ENCODE measurements at places on chromosomes 12 and 14. TPM values are rescaled to one million over a fixed set of nuclear protein-coding genes. Genes with fewer than 3 reads are reported as not detected.
A peak's percentile ranks its signal among the peaks of the same experiment; 100 is the strongest.

- H3K4me3 ChIP-seq: peak overlapping the region; percentile 61
- no peak for DNase-seq
- no peaks in the 10 kb centered on the region for H3K36me3 ChIP-seq
- peaks cover 26% of the 10 kb centered on the region for H3K4me1 ChIP-seq
- H3K27ac ChIP-seq: peak overlapping the region; percentile 83
- H3K27me3 ChIP-seq: no peaks in the 10 kb centered on the region
These were observed 1.1 kb downstream of the SP1 start for GRCh38 chr12:53380794-53381730.

Gene EML5
- total RNA-seq: 0.10 TPM

GRCh38 chr14:105267820-105268548 lies 19.7 kb downstream of the BTBD6 start:
- DNase-seq: no peak
- H3K27me3 ChIP-seq: no peaks in the 10 kb centered on the region
- H3K4me1 ChIP-seq: no peaks in the 10 kb centered on the region
- no peaks in the 10 kb centered on the region for H3K36me3 ChIP-seq
- no peak overlapping the region for H3K27ac ChIP-seq
- no peak overlapping the region for H3K4me3 ChIP-seq

DNA sequence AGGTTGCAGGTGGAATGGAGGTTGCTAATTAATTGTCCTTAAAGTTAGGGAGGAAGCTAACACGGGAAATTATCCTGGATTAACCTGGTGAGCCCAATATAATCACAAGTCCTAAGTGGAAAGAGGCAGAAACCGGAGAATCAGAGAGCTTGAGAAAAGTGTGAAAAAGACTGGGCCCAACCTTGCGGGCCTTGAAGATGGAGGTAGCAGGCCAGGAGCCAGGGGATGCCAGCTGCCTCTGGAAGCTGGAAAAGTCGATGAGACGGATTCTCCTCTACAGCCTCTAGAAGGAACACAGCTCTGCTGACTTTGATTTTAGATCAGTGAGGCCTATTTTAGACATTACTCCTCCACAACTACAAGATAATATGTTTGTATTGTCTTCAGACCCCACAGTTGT lies 2.1 kb downstream of the SDR9C7 start:
- H3K4me1 ChIP-seq: no peaks in the 10 kb centered on the region
- H3K27me3 ChIP-seq: no peaks in the 10 kb centered on the region
- no peak overlapping the region for H3K4me3 ChIP-seq
- DNase-seq: no peak

Gene TCL1B
- total RNA-seq: not detected

- H3K27me3 ChIP-seq: no peaks in the 10 kb centered on the region
- H3K4me3 ChIP-seq: no peak overlapping the region
- no peak overlapping the region for H3K27ac ChIP-seq
- H3K36me3 ChIP-seq: no peaks in the 10 kb centered on the region
These were observed 323.5 kb upstream of the PDE3A start for GRCh38 chr12:20044846-20045245.

Gene RTL1
- total RNA-seq: not detected

GRCh38 chr12:89180496-89180895 lies 171.8 kb downstream of the DUSP6 start:
- no peak for DNase-seq
- H3K4me1 ChIP-seq: no peaks in the 10 kb centered on the region
- H3K27ac ChIP-seq: no peak overlapping the region
- no peaks in the 10 kb centered on the region for H3K27me3 ChIP-seq

Gene MYO1H
- not detected for total RNA-seq

GRCh38 chr12:618605-619004 lies 44.6 kb downstream of the NINJ2 start:
- H3K36me3 ChIP-seq: no peaks in the 10 kb centered on the region
- H3K4me1 ChIP-seq: peaks cover 20% of the 10 kb centered on the region
- no peak for DNase-seq

DNA sequence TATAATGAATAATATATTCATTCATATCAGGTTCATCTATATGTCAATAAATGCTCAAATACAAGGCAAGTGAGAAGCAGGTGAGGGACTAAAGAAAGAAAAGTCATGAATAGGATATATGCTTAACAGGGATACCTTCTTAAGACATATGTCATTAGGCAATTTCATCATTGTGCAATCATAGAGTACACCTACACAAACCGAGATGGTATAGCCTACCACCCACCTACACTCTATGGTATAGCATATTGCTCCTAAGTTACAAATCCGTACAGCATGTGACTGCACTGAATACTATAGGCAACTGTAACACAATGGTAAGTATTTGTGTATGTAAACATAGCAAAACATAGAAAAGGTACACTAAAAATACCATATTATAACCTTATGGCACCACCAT lies 39.0 kb downstream of the KANSL2 start:
- H3K4me3 ChIP-seq: no peak overlapping the region
- no peak for DNase-seq
- H3K27me3 ChIP-seq: no peaks in the 10 kb centered on the region
- peaks cover 4% of the 10 kb centered on the region for H3K36me3 ChIP-seq

Gene PLEKHH1
- total RNA-seq: 6.7 TPM

Gene MMP19
- total RNA-seq: 0.05 TPM

- H3K27ac ChIP-seq: no peak overlapping the region
- no peaks in the 10 kb centered on the region for H3K4me1 ChIP-seq
- no peak overlapping the region for H3K4me3 ChIP-seq
- no peaks in the 10 kb centered on the region for H3K27me3 ChIP-seq
- H3K36me3 ChIP-seq: no peaks in the 10 kb centered on the region
These were observed 131.3 kb downstream of the ZFP36L1 start for GRCh38 chr14:68661226-68662225.

All from Panc1 (cell line).